ENCODE measurements at places on chromosomes 7 and 10. TPM values are rescaled to one million over a fixed set of nuclear protein-coding genes. Genes with fewer than 3 reads are reported as not detected.

STEAP2 gene
- 6.8 TPM for polyA plus RNA-seq

CDK14 gene
- 6.3 TPM for polyA plus RNA-seq

NPTX2 gene
- not detected for polyA plus RNA-seq

CPVL gene
- 320 TPM for polyA plus RNA-seq

CLDN4 gene
- polyA plus RNA-seq: 226 TPM

RADIL gene
- 3.2 TPM for polyA plus RNA-seq

FKBP6 gene
- not detected for polyA plus RNA-seq

GRCh38 chr7:114085313-114085591 is 166.4 kb upstream of the PPP1R3A start:
- peak overlapping the region; percentile 48 for H3K4me3 ChIP-seq
- DNase-seq: no peak

GRCh38 chr10:122158362-122158761 is 112.7 kb upstream of the BTBD16 start:
- H3K27ac ChIP-seq: no peak overlapping the region
- H3K4me3 ChIP-seq: no peak overlapping the region
- no peaks in the 10 kb centered on the region for H3K27me3 ChIP-seq
- no peak for DNase-seq
- no peaks in the 10 kb centered on the region for H3K4me1 ChIP-seq

- H3K27me3 ChIP-seq: no peaks in the 10 kb centered on the region
- no peak for DNase-seq
- no peak overlapping the region for H3K4me3 ChIP-seq
- peaks cover 4% of the 10 kb centered on the region for H3K4me1 ChIP-seq
These were observed 7.4 kb upstream of the SAMD8 start for GRCh38 chr10:75103881-75104686.

DNA sequence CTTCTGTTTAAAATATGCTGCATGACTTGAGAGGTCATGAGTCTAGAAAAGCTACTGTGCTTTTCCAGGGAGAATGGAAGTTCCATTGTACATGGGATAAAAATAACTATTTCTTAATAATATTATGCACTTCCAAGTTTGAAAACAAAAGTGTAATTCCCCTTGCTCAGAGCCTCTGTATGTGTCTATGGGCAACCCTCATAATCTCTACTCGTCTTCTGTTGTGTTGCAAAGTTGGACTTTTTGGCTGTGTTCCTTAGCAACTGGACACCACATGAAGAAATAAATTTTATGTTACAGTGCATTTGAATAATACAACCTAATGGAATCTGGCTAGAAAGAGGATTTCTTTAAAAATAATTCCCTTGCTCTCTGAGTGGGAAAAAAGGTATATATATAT is 242.6 kb downstream of the TWIST1 start:
- H3K4me3 ChIP-seq: no peak overlapping the region
- no peak overlapping the region for H3K27ac ChIP-seq
- H3K4me1 ChIP-seq: no peaks in the 10 kb centered on the region
- DNase-seq: no peak
- H3K27me3 ChIP-seq: no peaks in the 10 kb centered on the region
- no peaks in the 10 kb centered on the region for H3K36me3 ChIP-seq

DNA sequence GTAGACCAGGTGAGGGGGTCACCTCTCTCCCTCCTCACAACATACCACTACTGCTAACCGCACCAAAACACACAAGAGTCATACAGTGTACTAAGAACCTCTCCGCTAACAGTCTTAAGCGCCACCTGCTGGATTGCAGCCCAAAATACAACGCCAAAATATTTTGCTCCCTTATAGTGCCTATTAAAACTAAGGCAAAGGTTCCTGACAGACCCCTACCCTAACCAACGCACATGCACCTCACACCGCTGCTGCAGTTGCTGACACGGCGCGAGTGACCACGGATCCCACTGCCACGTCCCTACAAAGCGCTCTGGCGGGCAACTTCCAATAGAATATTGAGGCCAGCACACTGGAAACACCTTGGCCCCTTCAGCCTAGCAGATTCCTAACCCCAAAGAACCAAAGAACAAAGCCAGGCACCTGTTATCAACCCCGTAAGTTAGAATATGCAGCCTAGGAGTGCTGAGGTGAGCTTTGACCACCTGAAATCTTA is 563.6 kb upstream of the SEMA3D start:
- no peak overlapping the region for H3K27ac ChIP-seq
- H3K27me3 ChIP-seq: no peaks in the 10 kb centered on the region
- H3K4me3 ChIP-seq: no peak overlapping the region
- no peak for DNase-seq
- H3K36me3 ChIP-seq: no peaks in the 10 kb centered on the region
- no peaks in the 10 kb centered on the region for H3K4me1 ChIP-seq

- peaks cover 29% of the 10 kb centered on the region for H3K36me3 ChIP-seq
- H3K4me3 ChIP-seq: no peak overlapping the region
- no peaks in the 10 kb centered on the region for H3K27me3 ChIP-seq
- H3K27ac ChIP-seq: no peak overlapping the region
- DNase-seq: no peak
These were observed 8.5 kb upstream of the RABGEF1 start for GRCh38 chr7:66731986-66732385.

DNA sequence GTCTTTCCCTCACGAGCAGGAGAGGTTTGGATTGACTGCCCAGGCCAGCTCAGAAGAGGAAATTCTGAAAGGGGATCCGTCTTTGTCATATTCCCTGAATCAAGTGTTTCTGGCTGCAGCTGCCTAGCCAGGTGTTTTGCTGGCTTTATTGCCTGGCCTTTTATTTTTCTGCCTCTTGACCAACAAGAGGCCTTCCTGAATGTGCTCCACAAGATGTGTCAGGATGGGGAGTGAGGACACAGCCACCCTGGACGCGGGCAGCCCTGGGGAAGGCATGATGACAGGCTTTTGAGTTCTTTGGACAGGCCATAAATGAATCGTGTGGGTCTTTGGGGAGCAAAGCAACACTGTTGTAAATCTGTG is 163.6 kb downstream of the CAMK1D start:
- H3K27me3 ChIP-seq: no peaks in the 10 kb centered on the region
- H3K4me3 ChIP-seq: no peak overlapping the region
- DNase-seq: no peak

DNA sequence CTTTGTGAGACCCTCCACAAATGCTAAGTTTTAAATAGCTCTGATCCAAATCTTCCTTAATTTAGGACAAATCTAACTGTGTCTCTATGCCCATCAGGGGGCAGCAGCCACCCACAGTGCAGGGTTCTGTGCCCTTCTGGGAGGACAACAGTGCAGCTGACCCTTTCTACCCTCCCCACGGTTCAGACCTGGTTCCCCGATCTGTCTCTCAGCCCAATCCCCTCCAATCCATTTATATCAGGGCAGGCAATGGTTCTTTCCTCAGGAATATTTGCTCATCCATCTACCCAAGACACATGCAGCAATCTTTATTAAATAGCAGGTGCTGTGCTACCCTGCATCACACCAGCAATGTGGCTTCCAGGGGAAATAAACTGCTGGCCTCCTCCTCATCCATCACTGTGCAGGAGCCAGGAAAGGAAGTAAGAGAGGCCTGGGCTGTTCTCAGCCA is 4.0 kb upstream of the RBM28 start:
- no peak overlapping the region for H3K27ac ChIP-seq
- peak; percentile 28 for DNase-seq
- H3K36me3 ChIP-seq: no peaks in the 10 kb centered on the region
- no peak overlapping the region for H3K4me3 ChIP-seq
- H3K4me1 ChIP-seq: peaks cover 2% of the 10 kb centered on the region

GRCh38 chr10:54125098-54125747 is 675.8 kb downstream of the PCDH15 start:
- H3K27ac ChIP-seq: no peak overlapping the region
- DNase-seq: no peak
- no peaks in the 10 kb centered on the region for H3K4me1 ChIP-seq
- H3K36me3 ChIP-seq: no peaks in the 10 kb centered on the region

DNA sequence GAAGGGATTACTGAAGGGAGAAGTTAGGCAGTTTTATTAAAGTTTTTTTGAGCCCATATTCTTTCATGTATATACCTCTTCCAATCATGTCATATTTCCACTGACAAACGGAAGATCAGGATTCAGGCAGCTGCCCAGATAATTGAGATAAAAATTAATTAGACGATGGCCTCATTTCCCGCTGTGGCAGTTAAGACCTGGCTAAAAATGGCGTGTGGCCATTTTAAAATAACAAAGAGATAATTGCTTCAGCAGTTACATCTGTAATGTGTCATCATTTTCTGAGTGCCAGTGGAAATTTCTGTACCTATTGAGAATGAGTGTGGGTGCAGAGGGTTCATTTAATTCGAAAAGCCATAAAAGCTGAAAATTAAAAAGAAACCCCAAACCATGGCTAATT is 215.1 kb downstream of the STK31 start:
- H3K27me3 ChIP-seq: no peaks in the 10 kb centered on the region
- H3K36me3 ChIP-seq: no peaks in the 10 kb centered on the region
- no peaks in the 10 kb centered on the region for H3K4me1 ChIP-seq
- no peak overlapping the region for H3K27ac ChIP-seq

DNA sequence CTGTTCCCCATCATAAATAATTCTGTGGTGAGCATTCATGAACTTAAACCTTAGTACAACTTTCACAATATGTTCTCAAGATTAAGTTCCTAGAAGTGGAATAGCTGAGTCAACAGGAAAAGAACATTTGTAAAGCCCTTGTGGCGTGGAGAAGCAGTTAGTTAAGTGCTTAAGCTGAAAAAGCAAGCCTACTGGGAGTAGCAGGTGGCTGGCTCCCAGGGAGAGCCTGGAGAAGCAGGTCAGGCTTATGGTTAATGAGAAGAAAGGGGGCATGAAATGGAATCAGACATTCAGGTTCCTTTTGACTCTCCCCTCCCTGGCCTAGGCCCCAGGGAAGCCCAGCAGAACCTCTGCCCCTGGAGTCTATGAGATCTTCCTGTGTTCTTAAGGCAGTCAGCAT is 35.3 kb downstream of the VSTM4 start:
- H3K36me3 ChIP-seq: no peaks in the 10 kb centered on the region
- no peak overlapping the region for H3K27ac ChIP-seq
- DNase-seq: peak; percentile 80
- H3K4me3 ChIP-seq: no peak overlapping the region

DNA sequence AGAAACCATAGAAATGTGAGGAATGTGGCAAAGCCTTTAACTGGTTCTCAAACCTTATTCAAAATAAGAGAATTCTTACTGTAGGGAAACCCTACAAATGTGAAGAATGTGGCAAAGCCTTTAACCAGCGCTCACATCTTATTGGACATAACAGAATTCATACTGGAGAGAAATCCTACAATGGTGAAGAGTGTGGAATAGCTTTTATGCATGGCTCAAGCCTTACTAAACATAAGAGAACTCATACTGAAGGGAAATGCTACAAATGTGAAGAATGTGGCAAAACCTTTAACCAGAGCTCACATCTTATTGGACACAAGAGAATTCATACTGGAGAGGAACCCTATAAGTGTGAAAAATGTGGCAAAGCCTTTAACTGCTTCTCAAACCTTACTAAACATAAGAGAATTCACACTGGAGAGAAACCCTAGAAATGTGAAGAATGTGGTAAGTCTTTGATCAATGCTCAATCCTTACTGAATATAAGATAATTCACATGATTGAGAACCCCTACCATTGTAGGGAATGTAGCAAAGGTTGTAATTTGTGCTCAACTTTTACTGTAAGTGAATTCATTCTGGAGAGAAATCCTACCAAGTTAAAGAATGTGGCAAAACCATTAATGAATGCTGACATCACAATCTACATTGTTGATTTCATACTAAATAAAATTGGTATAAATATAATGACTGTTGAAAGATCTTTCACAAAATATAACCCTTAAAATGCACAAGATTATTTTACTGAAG is 142.5 kb upstream of the ZNF479 start:
- no peaks in the 10 kb centered on the region for H3K36me3 ChIP-seq
- no peaks in the 10 kb centered on the region for H3K27me3 ChIP-seq
- no peak overlapping the region for H3K27ac ChIP-seq
- DNase-seq: no peak

DNA sequence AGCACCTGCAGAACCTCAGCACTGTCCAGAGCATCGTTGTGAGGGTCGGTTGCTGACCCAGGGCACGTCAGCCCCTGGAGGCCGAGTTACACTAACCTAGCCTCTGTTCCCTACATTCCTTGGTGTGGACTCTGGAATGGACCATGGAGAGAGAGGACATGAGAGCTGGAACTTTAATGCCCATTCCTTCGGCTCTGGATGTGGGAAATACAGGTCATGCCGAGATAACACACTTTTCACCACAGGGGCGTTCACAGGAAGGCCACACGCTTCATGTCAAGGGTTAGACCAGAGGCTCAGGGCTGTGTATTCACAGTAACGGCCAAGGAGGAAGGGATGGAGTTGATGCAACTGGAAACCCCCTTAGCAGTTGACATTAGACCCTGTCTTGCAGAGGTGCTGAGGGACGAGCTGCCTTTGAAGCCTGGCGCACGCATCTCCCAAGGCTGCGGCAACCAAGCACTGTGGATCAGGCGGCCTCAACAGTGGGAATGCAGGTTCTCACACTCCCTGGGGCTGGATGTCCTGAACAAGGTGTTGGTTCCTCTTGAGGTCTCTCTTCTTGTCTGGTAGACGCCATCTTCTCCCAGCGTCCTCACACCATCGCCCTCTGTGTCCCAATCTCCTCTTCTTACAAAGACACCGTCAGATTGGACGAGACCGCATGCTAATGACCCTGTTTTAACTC is 245.2 kb downstream of the KLF6 start:
- H3K4me3 ChIP-seq: no peak overlapping the region
- H3K27me3 ChIP-seq: no peaks in the 10 kb centered on the region
- no peaks in the 10 kb centered on the region for H3K4me1 ChIP-seq
- no peak for DNase-seq

DNA sequence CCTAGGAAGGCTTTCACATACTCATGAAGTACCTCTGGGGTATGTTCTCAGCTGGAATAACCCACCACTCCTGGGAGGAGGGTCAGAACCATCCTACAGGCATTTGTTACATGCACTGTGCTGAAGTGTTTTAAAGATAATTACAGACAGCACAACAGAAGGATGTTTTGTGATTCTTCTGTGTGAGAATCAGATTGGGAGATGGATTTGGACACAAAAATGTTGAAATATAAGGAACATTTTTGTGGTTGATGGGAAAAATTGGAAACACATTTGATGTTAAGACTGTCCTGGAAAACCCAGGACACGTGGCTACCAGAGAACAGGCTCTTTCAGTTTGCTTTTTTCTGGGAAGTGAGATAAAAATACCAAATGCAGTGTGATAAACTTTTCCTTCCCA is 61.4 kb downstream of the BICC1 start:
- no peaks in the 10 kb centered on the region for H3K36me3 ChIP-seq
- no peak for DNase-seq
- H3K4me1 ChIP-seq: no peaks in the 10 kb centered on the region
- H3K27ac ChIP-seq: no peak overlapping the region
- no peaks in the 10 kb centered on the region for H3K27me3 ChIP-seq
- H3K4me3 ChIP-seq: no peak overlapping the region

GRCh38 chr7:5477723-5478531 is 54.3 kb upstream of the TNRC18 start:
- peak overlapping the region; percentile 50 for H3K27ac ChIP-seq
- H3K4me1 ChIP-seq: peaks cover 20% of the 10 kb centered on the region
- peak; percentile 17 for DNase-seq
- peaks cover 17% of the 10 kb centered on the region for H3K36me3 ChIP-seq
- H3K4me3 ChIP-seq: peak overlapping the region; percentile 42

GRCh38 chr10:104938031-104938430 is 296.9 kb downstream of the SORCS3 start:
- H3K36me3 ChIP-seq: no peaks in the 10 kb centered on the region
- H3K27ac ChIP-seq: no peak overlapping the region
- H3K4me3 ChIP-seq: no peak overlapping the region

GRCh38 chr10:63825111-63825510 is 303.9 kb downstream of the REEP3 start:
- no peak for DNase-seq
- no peak overlapping the region for H3K4me3 ChIP-seq
- no peaks in the 10 kb centered on the region for H3K36me3 ChIP-seq
- no peaks in the 10 kb centered on the region for H3K27me3 ChIP-seq

Measured in small intestine (tissue), 16 donors.